Calu3 (cell line): ENCODE measurements at places on chromosomes 12 and 14. TPM values are rescaled to one million over a fixed set of nuclear protein-coding genes. Genes with fewer than 3 reads are reported as not detected.

Gene TAS2R30
- 2.8 and 3.5 TPM in 2 replicates for total RNA-seq

DNA sequence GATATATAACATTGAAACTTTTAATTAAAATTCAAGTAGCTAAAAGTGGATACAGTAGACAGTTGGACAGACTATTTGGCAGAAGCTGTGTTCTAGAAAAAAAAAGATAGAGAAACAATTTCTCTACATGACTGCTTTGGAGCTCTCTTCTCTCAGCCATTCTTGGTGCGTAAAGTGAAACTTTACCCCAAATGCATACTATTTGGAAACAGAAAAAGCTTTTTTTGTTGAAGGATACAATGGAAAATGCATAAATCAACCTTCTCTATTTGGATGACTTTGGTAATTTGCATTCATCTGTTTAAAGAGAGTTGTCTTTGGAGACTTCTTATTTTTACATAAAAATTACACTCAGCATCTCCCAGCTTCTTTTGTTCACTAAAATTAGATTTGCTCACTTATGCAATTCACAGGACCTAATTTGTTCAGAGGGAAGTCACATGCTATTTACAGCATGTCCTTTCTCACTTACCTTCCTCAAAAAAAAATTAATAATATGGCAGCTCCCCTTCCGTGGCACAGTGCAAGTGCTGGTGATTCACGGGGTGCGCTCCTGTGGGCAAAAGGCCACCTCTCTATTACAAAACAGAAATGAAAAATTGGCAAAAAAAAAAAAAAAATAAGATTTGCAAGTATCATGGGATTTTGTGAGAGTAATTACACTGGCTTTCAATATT is 498.9 kb downstream of the RERGL start:
- no peak for DNase-seq
- no peaks in the 10 kb centered on the region for H3K27me3 ChIP-seq
- H3K4me3 ChIP-seq = no peak overlapping the region
- no peaks in the 10 kb centered on the region for H3K4me1 ChIP-seq
- no peaks in the 10 kb centered on the region for H3K36me3 ChIP-seq
- H3K27ac ChIP-seq = no peak overlapping the region

DNA sequence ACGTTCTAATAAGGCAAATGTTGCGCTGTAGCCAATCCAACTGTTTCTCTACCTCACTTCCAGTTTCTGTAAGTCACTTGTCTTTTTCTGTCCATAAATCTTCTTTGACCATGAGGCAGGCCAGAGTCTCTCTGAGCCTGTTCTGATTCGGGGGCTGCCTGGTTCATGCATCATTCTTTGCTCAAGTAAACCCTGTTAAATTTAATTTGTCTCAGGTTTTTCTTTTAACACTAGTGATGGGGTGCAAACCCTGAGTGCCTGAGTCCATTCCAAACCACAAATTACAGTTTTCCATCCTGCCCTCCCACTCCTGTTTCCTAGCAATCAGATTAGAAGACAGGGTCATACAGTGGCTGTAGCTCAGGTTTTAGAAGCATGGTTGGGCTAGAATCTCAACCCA is 41.9 kb downstream of the VWF start:
- H3K36me3 ChIP-seq = no peaks in the 10 kb centered on the region
- H3K27ac ChIP-seq = no peak overlapping the region
- no peak overlapping the region for H3K4me3 ChIP-seq
- DNase-seq = no peak
- peaks cover 25% of the 10 kb centered on the region for H3K4me1 ChIP-seq

DNA sequence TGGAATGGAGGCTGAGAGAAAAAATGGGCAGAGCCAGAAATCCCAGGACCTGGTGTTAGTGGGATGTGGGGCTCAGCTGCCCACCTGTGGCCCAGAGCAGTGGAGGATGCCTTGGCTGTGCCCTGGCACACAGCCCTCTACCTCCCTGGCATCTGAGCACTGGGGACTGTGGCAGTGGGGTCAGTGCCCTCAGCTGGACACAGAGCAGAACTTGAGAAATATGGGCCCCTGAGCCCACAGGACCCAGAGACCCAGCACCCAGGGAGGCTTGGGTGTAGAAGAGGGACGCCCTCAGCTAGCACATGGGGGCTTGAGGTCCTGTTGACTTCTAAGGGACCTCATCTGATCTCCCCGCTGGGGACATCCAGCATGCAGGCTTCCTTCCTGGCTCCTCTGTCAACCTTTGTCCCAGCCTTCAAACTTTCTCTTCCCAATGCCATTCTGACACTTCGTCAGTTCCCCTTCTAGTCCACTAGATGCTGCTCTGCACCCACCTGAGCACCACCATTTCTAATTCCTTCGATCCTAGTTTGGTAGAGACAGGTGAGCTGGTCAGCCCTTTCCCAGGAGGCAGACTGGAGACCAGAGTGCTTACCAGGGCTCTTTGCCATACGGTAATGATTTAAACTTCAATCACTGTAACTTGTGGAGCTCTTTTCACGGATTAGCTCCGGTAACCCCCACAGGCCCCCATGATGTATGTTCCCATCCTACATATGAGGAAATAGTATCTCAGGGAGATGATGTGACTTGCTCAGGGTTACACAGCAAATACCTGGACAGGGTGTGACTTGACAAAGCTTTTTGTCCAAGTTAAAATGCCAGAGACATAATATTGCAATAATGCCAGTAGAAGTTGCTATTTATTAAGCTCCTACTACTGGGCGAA is 143.7 kb downstream of the ASCL4 start:
- peaks cover 88% of the 10 kb centered on the region for H3K27me3 ChIP-seq
- H3K4me1 ChIP-seq = no peaks in the 10 kb centered on the region
- no peak overlapping the region for H3K4me3 ChIP-seq
- no peak overlapping the region for H3K27ac ChIP-seq

Gene PAX9
- 4.5 and 5.3 TPM in 2 replicates for total RNA-seq

Gene ACVRL1
- 0.44 TPM in 1 of 2 replicates, not detected in the other for total RNA-seq

DNA sequence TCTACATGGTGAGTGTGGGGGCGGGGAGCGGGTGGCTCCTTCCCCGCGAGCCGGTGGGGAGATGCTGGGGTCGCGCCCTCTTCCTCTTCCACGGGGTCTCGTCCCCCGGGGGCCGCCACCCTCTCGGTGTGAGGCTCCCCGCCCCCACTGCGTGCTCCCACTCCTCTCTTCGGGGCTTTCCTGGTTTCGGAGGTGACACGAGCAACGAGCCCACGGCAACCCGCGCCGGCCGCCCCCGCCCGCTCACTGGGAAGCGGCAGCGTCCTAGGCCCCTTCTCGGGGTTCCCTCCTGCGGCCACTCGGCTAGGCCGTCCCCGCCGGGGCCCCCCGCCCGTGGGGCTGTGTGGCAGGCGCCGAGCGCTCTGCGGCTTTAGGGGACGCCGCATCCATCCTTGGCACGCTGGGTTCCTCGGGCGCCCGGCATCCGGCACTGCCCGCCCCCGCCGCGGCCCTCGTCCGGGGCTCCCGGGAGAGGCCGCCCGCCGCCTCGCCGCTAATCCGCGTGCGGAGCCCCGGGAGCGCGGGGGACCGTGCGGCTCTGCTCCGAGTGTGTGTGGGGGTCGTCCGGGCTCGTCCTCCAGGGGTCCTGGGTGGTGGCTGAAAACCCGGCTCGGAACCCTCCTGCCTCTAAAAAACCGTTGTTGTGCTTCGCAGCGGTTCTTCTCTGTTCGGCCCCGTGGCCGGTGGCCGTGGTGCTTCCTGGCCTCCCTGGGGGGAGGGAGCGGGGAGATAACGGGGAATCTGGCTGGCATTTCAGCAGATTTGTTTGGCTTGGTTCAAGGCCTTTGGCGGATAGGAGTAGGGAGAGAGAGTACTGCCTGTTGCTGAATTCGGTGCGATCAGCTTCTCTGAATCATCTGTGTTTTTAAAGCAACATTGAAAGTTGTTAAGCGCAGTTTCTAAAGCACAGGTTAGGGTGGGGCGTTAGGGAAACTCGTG is 1.0 kb downstream of the PCNX1 start:
- peak overlapping the region; percentile 89 for H3K4me3 ChIP-seq
- H3K27ac ChIP-seq = no peak overlapping the region
- H3K4me1 ChIP-seq = peaks cover 22% of the 10 kb centered on the region
- peaks cover 23% of the 10 kb centered on the region for H3K36me3 ChIP-seq

DNA sequence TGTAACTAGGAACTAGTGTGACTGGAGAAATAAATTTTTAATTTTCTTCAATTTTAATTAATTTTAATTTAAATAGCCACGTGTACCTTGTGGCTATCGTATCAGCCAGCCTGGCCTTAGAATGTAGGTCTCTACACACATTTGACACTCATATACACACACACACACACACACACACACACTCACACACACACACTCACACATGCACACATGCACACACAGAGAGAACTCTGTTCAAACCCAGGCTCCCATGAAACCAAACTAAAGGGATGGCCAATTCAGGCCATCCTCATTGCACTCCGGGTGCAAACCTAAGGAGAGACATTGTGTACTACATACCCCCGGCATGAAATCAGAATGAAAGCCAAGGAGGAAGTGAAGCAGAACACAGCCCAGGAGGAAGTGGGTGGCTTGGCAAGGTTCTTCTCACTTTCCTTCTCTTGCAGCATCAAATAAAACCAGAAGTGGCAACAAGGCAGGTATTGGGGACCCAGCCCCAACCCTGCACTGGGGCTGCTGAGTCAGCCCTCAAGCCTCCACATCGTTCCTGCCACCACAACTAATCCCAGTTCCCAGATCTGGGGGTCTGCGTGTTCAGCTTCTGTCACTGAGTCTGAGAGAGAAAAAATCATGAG is 26.2 kb upstream of the CHPT1 start:
- H3K4me1 ChIP-seq = peaks cover 16% of the 10 kb centered on the region
- no peaks in the 10 kb centered on the region for H3K36me3 ChIP-seq
- no peak overlapping the region for H3K4me3 ChIP-seq
- no peaks in the 10 kb centered on the region for H3K27me3 ChIP-seq
- peak; percentile 6 for DNase-seq

Gene RND1
- total RNA-seq = 7.4 and 14.2 TPM in 2 replicates

GRCh38 chr12:31590642-31591379 is at the start of gene DENND5B:
DENND5B (minus strand) TSS chr12:31591136; CDS start chr12:31590832, 304 bp downstream.
- peak within 1 kb of the TSS; percentile 93 for H3K4me3 ChIP-seq
- peaks cover 26% of the 10 kb centered on the region for H3K36me3 ChIP-seq
- H3K4me1 ChIP-seq = peaks cover 24% of the 10 kb centered on the region
- no peaks in the 10 kb centered on the region for H3K27me3 ChIP-seq
- H3K27ac ChIP-seq = peak within 1 kb of the TSS; percentile 79

Gene PLEKHD1
- 0.56 and 0.73 TPM in 2 replicates for total RNA-seq
